ENCODE measurements at places on chromosomes 2 and 18.

DNA sequence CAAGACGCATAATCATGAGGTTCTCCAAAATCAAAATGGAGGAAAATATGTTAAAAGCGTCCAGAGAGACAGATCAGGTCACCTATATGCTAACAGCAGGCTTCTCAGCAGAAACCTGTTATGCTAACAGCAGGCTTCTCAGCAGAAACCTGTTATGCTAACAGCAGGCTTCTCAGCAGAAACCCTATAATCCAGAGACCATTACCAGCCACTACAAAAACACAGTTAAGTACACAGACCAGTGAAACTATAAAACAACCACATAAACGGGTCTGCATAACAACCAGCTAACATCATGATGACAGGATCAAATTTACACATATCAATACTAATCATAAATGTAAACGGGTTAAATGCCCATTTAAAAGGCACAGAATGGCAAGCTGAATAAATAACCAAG lies 1548.4 kb upstream of the TMEFF2 start:
- no peak for DNase-seq

DNA sequence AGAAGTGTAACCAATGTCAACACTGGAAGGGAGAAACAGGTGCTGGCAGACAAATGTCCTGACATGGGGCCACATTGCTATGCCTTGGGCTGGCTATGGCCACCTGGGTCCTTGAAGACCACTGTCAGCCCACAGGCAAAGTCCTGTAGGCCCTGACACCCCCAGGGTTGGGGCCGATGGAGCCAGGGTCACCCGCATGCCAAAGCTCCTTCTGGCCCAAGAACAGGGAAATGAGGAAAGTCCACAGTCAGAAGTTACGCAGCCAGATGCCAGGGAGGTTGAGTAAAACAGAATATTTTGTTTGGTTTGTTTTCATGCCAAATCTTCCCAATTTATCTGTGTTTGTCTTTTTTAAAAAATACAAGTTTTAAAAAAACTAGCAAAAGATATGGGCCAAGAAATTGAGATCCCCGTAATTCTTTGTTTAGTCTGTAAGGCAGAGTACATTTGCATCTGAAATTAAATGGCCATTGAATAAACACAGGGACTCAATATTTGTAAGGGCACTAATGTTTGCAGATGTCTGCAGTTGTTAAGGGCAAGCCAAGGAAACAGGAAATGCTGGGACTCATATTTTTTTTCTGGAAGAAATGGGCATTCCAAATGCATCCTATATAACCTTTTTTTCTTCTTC lies 186.4 kb downstream of the FAM210A start:
- DNase-seq, result no peak

DNA sequence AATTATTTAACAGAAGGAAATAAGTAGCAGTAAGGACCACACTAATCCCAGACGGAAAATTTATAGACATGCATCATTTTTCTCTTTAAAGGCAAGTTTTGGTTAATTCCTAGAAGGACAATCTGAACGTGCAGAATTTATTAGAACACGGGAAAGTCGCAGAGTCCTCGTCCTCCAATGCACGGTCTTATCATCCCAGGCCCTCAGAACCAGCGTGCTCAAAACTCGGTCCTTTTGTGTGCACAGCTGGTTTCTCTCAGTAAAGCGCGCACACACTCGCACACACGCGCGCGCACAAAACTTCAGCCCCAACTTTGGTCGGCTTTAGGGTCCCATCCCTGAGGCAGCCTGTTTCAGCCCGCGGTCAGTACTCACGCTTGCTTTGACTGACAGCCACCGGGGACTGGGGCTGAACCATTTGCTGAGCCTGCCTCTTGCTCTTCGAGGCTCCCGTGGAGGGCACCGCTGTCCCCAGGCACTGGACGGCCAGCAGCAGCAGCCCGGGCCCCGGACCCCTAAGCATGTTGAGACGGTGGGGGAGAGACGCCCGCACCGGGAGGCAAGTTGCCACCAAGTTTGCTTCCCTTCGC lies 493 bp downstream of the FN1 start:
- no peak for DNase-seq

DNA sequence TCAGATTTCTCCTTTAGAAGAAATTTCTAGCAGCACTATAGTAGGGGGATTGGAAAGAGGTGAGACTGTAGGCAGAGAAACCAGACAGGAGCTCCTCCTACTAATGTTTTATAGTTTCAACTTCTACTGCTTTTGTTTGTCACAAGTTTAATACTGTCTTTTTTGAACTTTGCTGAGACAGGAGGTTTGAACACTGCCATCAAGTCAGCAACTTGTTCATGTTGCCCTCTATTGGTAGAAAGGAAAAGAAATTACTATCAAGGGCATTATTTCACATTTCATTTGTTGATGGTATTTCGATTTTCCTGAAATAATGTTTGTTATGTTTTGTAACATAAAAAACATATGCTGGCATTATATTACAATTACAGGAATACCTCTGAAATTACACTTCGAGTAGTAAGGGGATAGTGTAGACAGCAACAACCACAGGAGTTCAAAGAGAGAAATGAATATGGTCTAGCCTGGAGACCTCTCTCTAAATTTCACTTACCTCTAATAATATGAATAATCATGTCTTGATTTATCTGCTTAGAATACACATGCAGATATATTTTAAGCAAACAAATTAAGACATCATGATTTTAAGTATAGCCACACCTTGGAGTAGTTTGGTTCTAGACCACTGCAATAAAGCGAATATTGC lies 12.4 kb upstream of the CCDC88A start:
- no peak for DNase-seq

All from tibial artery (tissue), 4 donors.